ENCODE measurements at places on chromosomes 5 and 9. TPM values are rescaled to one million over a fixed set of nuclear protein-coding genes. Genes with fewer than 3 reads are reported as not detected.

Gene NPDC1
- total RNA-seq = 171 TPM

Gene CATSPER3
- 0.91 TPM for total RNA-seq

Gene FAM151B
- 1.8 TPM for total RNA-seq

DNA sequence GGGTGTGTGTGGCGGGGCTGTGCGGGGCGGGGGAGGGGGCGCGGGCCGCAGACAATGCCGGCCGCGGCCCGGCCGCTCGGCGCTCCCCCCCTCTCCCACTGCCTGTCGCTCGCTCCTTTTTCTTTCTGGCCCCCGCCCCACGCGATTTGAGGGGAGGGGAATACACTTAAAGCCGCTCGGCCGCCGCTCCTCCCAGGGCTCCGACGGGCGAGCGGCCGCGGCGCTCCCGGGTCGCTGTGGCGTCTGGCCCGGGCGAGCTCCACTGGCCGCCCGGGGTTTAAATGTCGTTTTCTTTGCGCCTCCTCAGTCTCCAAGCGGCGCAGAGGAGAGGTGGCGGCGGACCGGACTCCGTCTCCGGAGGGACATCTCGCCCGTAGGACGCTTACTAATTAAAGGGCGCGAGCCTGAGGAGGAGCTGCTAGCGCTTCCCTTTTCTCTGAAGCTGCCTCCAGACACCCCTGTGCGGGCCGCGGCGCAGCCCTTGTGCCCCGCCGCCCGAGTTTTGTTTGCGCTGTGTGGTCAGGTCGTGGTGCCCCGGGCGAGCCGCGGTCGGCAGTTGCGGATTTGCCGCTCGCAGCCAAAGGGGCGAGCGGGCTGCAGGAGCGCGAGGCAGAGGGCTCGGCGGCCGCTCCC lies 1.4 kb downstream of the ZSWIM6 start:
- peak; percentile 41 for DNase-seq

- DNase-seq = no peak
Measured at GRCh38 chr5:172424111-172424490, 30.2 kb downstream of the SH3PXD2B start.

DNA sequence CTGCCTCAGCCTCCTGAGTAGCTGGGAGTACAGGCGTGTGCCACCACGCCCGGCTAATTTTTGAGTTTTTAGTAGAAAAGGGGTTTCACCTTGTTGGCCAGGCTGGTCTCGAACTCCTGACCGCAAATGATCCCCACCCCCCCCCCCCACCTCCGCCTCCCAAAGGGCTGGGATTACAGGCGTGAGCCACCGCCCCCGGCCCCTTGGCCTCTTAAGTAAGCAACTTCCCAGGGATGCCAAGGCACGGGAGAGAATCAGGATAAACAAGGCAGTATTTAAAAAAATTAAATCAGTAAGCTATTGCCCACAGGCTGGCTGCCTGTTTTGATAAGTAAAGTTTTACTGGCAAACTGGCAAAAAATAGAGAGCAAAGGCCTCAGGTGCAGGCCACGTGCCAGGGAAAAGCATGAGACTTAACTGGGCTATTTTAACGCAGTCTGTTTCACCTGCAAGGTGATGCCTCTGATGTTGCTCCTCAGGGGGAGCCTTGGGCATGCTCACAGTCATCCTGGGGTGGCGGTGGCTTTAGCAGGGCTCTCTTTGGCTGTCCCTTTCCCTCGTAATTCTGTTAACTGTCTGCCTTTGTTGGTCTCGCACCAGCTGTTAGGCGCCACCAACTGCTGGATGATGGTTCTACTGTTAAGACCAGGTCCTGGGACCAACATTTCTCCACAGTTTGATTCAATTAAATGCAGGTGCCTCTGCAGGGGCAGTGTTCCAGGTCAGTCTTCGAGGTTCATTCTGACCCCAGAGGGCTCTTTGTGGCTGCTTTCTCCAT lies 19.4 kb upstream of the RNF130 start:
- peak; percentile 61 for DNase-seq

GRCh38 chr5:124352312-124352711 lies 394.1 kb downstream of the ZNF608 start:
- no peak for DNase-seq

GRCh38 chr5:170300361-170301013 lies 2.9 kb upstream of the LCP2 start:
- no peak for DNase-seq

DNA sequence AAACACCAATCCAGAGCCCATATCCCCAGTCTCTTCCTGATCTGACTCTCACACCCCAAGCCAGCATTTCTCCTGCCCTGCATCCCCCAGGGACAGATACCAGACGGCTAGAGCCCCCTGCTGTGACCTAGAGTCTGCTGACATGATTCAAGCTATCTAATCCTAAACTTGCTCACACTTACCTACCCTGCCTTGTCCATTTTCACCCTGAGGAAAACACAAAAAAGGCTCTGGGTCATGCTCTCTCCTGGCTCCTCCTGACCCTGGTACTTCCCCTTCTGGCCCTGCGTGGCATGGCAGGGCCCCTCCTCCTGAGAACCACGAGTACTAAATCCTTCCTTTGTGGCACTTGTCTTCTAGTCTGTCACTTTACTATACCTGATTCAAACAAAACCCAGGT lies 2.8 kb upstream of the ARRDC1 start:
- no peak for DNase-seq

DNA sequence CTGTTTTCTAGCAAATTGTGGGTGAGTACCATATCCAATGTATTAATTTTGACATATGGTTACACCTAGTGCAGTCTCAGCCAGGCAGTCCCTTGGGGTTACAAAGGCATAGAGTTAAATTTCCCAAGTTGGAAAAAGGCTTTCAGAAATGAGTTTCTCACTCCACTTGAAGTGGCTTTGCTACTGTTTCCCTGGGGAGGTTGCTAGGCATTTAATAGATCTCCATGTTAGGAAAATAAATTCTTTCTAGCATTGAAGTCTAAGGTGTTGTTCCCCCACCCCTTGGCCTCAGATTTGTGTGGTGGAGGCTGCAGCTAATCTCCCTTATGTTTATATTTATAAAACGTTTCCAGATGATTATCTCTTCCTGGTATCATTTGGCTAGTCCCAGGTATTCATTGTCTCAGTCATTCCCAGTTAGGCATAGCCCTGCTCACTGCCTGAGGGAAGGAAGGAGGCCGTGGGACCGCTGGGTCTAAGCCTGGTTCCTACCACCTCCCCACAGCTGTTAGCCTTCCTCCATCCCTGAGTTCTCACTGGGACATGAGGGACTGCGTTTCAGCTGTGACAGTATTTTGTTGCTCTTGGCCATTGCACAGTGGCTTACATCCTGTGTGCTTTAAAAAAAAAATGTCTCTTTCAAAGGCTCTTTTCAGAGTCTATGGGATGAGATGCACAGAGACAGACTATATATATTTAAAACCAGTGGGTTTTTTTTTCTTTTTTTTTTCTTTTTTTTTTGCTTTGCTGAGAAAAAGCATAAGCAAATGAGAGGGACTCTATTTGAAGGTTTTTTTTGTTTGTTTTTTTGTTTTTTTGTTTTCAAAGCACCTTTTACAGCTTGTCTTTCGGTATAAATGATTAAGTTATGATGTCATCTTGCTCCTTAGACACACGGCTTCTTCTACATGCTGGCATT lies 121.5 kb downstream of the MAST4 start:
- DNase-seq = no peak

- no peak for DNase-seq
Measured at GRCh38 chr9:123251741-123252140, 16.6 kb downstream of the STRBP start.

GRCh38 chr5:10892147-10892910 lies 131.3 kb upstream of the DAP start:
- no peak for DNase-seq

- no peak for DNase-seq
Measured at GRCh38 chr5:32654427-32654826, 56.7 kb upstream of the NPR3 start.

GRCh38 chr9:127635201-127635735 lies 23.2 kb downstream of the STXBP1 start:
- no peak for DNase-seq

DNA sequence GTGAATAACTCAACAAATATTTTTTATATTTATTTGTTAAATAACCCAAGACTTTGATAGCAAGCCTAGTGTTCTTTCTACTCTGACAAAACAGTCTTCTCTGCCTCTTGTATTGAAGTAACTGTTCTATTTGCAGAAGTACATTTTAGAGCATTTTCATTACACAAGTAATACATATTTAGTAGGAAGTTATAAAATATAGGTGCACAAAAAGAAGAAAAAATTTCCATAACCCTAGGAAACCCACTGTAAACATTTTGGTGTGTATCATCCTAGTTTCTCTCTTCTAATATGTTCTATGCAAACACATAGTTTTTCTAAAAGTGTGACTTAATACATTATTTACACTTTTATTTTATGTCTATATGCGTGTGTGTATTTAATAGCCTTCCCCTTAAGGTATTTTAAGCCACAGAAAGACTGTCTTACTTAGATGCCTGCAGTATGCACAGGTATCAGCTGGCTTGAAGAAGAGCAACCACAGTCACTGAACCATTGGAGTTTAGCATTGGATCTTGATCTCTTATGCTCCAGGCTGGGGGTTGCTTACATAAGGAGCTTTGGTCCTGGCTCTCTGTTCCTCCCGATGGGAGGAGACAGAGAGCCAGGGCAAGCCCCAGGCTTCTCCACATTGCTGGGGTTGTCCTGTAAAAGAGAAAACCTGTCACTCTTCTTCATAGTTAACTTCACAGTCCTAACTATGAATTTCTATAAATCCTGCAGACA lies 3.8 kb downstream of the SELENOP start:
- DNase-seq = no peak

GRCh38 chr5:145825751-145826180 lies 9.4 kb downstream of the PRELID2 start:
- peak; percentile 76 for DNase-seq

All from MCF 10A (cell line).